ENCODE measurements at places on chromosomes 2 and 18.

DNA sequence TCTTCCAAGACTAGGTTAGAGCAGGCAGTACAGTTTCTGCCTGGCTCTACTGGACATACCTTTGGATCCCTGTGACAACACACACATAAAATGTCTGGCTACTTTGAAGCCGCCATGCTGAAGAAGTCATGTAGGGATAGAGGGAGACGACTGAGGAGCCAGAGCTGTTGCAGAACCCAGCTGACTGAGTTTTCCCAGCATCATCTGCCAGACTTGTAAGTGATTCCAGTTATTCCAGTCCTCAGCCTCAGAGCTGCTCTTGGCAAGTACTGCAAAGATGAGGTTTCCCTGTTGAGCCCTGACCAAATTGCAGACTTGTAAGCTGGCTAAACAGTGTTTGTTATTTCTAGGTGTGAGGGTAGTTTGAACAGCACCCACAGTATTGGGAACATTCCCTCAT is 31.5 kb upstream of the TSPYL6 start:
- no peak for DNase-seq

GRCh38 chr2:20317197-20317596 is 33.4 kb downstream of the PUM2 start:
- DNase-seq, result no peak

DNA sequence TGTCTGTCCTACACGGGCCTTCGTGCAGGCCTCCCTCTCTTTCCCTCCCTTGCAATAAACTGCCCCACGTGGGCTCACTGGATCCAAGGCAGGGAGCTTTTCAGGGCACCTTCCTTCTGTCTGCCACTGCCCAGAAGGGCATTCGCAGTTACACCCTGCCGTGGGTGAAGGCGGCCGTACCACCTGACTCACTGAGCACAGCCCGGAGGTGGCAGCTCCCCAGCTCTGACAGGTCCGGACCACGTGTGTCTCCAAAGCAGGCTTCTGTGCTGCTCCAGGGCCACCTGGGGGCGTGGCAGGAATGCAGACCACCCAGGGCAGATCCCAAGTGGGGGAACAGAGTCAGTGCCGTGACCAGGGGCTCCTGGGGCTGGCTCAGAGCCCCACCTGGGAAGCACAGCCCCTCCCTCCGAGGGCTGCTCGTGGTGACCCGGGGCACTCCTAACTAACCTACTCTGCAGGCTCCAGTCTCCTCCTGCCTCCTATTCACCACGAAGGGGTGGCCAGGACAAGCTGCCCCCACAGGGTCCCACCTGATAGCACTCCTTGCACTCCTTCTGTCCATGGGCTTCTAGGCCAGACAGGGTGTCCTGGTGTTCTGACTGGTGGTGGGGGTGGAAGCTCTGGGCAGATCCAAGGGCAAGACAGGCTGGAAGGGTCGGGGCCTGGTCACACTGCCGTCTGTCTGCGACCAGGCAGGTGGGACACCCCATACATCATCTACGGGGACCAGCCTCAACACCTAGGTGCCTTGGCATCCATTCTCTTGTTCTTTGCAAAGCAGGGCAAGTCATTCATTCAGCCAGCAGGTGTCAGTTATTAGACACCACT is 9.7 kb downstream of the SNED1 start:
- no peak for DNase-seq

DNA sequence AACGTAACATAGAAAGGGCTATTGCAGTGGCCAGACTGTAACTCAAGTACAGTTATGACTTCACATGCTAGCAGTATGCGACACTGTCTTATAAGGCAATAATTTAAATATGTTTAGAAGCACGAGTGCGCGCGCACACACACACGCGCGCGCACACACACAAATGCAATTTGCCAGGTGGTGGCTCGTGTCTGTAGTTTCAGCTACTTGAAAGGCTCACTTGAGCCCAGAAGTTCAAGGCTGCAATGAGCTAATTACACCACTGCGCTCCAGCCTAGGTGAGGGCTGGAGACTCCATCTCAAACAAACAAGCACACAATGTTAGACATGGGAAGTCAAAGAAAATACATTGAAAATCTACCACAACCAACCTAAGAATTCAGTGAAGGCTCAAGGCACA is 103.7 kb downstream of the USP34 start:
- no peak for DNase-seq

GRCh38 chr2:143953451-143954030 is 566.4 kb downstream of the ZEB2 start:
- no peak for DNase-seq

- DNase-seq, result peak; percentile 67
These were observed at the start of gene ADGRF3 for GRCh38 chr2:26346454-26347053. Gene ADGRF3, minus strand, starts transcription at chr2:26346789. Its CDS starts 555 bp downstream, at chr2:26346234.

GRCh38 chr2:42425697-42426096 is 64.7 kb upstream of the COX7A2L start:
- no peak for DNase-seq

- no peak for DNase-seq
These were observed 10.6 kb upstream of the GALNT5 start for GRCh38 chr2:157246765-157247407.

- no peak for DNase-seq
These were observed 122.2 kb downstream of the BIRC6 start for GRCh38 chr2:32478889-32479620.

All from endothelial cell of umbilical vein (primary cell).